ENCODE measurements at places on chromosomes 11 and 22.
A peak's percentile ranks its signal among the peaks of the same experiment; 100 is the strongest.

DNA sequence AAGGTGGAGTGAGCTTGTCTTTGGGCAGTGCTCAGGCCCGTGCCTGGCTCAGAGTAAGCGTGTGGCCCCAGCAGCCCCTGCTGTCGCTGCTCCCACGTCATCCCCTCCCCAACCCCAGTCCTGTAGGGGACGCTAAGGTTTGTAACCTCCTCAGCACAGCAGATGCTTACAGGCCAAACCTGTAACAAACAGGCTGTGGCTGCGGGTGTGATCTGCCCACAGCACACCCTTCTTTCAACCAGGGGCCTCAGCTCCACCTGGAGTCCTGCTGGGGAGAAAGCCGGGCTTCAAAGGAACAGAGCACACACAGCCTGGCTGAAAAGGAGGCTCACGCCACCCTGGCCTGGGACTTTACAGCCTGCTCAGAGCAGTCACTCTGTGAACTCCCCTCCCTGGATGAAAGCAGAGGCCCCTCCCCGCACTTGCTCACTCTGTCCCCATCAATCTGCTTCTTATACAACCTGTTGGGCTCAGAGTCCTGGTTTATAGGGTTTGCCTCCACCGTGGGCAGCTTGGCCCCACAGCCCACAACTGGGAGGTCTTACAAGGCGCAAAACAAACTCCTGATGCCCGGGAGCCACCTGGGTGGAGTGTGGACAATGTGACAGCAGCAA is 54.3 kb downstream of the SCUBE1 start:
- DNase-seq, result no peak

GRCh38 chr11:30573951-30574350 is 12.2 kb downstream of the MPPED2 start:
- DNase-seq, result no peak

GRCh38 chr11:1936072-1936780 is 10.9 kb upstream of the MRPL23 start:
- DNase-seq, result no peak

GRCh38 chr11:2484576-2485125 is 39.8 kb downstream of the KCNQ1 start:
- no peak for DNase-seq

- peak; percentile 27 for DNase-seq
These were observed 96.9 kb upstream of the CRYBB3 start for GRCh38 chr22:25102722-25103121.

- no peak for DNase-seq
These were observed 88.4 kb upstream of the RTL6 start for GRCh38 chr22:44586351-44586990.

DNA sequence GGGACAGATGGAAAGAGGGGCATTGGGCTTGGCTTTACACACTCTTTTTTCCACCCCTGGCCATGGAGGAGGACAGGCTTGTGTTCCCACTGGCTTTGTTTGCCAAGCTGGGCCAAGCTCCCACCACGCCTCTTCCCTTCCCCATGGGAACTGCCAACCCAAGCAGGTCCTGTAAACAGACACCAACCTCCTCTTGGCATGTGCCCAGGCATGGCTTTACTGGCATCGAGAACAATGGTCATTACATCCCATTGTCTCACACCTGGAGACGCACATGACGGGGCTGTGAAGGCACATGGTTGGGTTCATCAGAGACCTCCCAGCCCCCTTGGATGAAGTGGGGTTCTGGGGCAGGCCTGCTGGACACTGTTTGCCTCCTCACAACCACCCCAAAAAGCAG is 11.7 kb downstream of the SEC14L3 start:
- no peak for DNase-seq

- no peak for DNase-seq
These were observed 135.1 kb downstream of the FDX1 start for GRCh38 chr11:110564676-110565356.

DNA sequence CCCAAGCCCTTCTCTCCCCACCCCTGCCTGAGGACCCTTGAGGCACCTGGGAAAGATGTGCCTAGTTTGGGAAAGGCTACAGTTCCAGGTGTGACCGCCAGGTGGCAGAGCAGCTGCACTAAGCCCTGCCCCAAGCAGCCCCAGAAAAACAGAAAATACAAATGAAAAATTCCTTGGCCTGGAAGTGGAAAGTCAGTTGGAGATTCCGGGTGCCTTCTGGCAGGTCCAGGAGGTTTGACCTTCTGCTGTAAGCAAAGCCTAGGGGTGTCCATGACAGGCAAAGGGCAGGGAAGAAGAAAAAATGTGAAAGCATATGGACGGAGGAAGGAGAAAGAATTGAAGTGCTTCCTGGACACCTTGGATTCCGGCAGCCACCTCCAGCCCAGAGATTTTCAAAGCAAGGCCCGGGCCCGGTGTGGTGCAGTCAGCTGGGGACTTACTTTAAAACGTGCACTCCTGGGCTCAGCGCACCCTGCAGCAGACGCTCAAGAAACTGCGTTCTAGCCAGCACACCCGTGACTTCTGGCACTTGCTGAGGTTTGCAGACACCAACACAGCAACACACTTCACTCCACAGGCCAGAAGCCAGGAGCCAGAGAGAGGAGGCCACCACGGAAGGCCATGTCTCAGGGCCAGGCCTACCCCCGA is 37.3 kb upstream of the SLC22A12 start:
- no peak for DNase-seq

DNA sequence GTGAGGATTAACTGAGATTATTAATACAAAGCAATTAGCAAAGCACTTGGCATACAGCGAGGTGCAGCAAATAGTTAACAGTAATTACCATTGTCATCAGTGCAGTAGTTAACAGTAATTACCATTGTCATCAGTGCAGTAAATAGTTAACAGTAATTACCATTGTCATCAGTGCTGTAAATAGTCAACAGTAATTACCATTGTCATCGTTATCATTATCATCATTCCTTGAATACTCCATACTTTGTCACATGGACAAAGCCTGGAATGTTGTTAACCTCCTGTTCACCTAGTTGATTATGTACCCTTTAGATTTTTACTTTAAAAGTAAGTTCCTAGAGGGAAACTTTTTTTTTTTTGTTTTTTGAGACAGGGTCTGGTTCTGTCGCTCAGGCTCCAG is 19.5 kb upstream of the LYVE1 start:
- DNase-seq, result no peak

GRCh38 chr11:69148806-69149205 is 6.9 kb upstream of the SMIM38 start:
- DNase-seq, result no peak

DNA sequence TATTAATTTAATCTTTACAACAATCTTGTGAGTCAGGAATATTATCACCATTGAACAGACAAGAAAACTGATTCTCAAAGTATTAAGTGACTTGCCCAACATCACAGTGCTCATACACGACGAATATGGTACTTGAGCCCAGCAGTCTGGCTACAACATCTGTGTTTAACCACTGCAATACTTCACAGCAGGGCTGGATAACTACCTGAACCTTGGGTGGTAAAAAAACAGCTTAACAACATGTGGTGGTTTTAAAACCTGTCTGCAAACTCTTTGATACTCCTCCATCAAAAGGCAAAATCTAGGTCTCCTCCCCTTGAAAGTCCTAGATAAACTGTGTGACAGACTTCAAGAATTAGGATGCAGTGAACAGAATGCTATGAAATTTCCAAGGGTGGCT is 424.6 kb upstream of the CADM1 start:
- no peak for DNase-seq

DNA sequence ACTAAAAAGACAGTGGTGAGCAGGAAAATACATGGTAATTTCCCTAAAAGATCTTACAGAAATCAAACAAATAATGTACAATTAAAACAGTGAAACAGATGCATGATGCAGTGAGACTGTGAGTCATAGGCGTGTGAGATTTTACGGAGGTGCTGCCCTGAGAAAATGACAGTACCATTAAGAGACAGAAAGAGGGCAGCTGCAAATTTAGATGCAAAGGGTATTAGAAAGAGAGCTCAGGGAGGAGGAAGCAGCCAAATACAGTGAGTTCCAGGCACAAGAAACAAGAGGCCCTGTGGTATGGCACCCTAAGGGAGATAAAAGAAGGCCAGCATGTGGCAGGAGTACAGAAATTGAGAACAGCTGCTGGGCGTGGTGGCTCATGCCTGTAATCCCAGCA is 88.5 kb upstream of the FIBIN start:
- no peak for DNase-seq

DNA sequence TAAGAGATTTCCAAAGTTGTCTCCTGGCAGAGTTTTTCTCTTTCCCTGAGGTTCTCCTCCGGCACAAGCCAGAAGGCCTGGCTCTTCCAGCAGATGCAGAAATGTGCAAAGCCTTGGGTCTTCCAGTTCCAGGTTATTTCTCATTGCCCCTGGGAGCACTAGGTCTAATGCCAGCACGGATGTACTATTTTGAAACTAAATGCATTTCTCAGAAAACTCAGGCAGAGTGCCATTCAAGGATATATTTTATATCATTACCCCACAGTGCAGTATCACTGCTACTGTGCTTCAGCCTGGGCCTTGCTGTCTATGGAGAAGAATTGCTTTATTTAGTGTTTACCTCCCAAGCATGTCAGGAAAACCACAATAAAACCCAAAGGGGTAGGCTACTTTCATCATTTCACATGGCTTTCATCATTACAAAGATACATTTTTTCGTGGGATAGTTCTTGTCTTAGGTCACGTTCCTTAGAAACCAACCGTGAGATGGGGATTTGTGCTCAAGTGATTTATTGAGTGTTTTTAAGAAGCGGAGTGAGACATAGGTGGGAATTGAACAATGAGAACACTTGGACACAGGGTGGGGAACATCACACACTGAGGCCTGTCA is 22.4 kb upstream of the FZD4 start:
- DNase-seq, result no peak

GRCh38 chr11:72352859-72353551 is 81.3 kb downstream of the CLPB start:
- no peak for DNase-seq

GRCh38 chr22:27213294-27213693 is 555.9 kb downstream of the MIAT start:
- DNase-seq, result no peak

- DNase-seq, result no peak
These were observed 10.6 kb upstream of the INSC start for GRCh38 chr11:15104166-15104565.

DNA sequence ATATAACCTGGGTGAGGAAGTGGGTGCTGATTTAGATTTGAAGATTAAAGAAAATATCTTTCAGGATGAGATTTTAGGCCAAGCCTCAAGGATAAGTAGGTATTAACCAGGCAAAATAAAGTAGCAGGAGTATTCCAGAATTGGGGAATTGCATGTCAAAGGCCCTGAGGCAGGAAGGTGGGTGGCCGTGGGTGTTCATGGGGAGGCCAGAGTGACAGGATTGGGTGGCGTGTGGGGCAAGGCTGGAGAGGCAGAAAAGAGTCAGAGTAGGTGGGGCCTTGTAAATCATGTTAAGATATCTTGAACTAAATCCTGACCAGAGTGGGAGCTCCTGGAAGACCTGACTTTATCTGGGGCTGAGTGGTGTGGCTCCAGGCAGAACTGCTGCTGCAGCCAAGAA is 19.7 kb upstream of the WT1 start:
- DNase-seq, result no peak

- no peak for DNase-seq
These were observed 9.2 kb upstream of the RBM14 start for GRCh38 chr11:66607126-66607834.

- no peak for DNase-seq
These were observed 14.9 kb downstream of the HEPHL1 start for GRCh38 chr11:94036096-94036495.

DNA sequence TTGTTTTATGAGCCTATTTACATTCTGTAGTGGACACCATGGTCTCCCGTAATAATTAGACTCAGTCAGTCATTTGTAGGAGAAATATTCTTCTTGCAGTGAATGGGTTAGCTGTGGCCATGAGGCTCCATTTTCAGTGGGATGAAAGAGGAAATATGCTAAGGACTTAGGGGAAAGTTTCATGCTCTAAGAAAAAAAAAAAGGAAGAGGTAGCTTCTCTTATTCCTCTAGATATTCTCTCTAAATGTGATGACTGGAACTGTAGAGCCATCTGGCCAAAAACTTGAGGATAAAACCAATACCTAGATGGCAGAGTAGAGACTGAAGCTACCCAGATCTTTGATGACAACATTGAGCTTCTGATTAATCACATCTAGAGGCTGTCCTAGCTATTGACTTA is 75.8 kb upstream of the SESN3 start:
- DNase-seq, result no peak

GRCh38 chr11:844693-845644 is 2.3 kb downstream of the TSPAN4 start:
- DNase-seq, result no peak

- DNase-seq, result no peak
These were observed 170.6 kb upstream of the SOX6 start for GRCh38 chr11:16526947-16527346.

- no peak for DNase-seq
These were observed 34.1 kb upstream of the CALCA start for GRCh38 chr11:15006139-15006759.

GRCh38 chr11:59841514-59841913 is 3.8 kb downstream of the CBLIF start:
- DNase-seq, result no peak

DNA sequence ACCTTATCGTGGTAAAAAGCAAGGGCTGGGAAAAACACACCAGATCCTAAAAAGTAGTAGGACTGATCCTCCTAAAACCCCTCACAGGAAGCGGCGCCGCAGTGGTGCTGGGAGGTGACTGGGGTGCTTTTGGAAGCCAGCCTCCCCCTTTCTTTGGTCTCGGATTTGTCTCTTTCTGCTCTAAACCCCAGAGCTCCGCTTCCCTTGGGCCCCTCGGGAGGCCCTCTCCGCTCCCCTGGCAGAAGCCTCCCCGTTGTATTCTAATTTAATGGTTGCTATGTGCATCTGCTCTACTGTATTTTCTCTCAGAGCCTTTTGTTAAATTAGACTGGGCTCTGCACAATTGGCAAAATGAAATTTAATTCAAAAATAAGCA is 587.7 kb downstream of the OPCML start:
- DNase-seq, result no peak

- no peak for DNase-seq
These were observed 87.0 kb upstream of the THY1 start for GRCh38 chr11:119509969-119510401.

DNA sequence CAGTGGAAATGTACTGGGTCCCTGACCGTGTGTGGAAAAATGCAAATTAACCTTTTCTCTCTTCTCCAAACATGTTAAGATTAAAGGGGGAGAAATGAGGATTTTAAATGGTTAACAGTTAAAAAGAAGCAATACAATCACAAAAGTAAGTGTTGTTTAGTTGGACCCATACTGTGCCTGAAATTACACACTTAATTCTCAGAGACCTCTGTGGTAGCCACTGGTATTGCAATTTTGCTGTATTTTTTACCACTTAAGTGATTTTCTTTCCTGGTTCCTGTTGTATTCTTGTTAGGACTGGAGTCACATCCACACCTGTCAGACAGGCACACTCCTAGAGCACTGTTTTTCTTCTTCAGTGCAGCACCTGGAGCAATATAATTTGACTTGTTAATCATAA is 179.6 kb upstream of the PDGFD start:
- DNase-seq, result no peak

GRCh38 chr22:47200273-47201051 is 438.0 kb downstream of the TBC1D22A start:
- no peak for DNase-seq

DNA sequence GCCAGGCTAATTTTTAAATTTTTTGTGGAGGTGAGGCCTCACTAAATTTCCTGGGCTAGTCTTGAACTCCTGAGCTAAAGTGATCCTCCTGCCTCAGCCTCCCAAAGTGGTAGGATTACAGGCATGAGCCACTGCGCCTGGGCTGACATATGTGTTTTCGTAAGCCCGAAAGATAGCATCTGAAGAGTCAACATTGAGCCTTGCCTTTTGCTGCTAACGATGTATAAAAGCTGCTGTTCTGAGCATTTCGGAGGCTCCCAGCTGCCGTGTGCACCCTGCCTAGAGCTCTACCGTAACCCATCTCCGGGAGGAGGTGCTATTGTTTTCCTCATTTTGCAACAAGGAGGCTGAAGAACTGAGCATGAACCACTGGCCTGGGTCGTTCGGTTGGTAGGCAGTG is 18.1 kb upstream of the PPP6R3 start:
- no peak for DNase-seq
